RPMI8226 (cell line): ENCODE measurements at places on chromosomes 3 and 15.

GRCh38 chr3:184680385-184681345 lies 31.2 kb downstream of the MAGEF1 start:
- no peak for DNase-seq

- no peak for DNase-seq
These were observed 29.0 kb downstream of the KY start for GRCh38 chr3:134621854-134622253.

GRCh38 chr15:35998663-35999602 lies 453.0 kb upstream of the DPH6 start:
- DNase-seq, result no peak

DNA sequence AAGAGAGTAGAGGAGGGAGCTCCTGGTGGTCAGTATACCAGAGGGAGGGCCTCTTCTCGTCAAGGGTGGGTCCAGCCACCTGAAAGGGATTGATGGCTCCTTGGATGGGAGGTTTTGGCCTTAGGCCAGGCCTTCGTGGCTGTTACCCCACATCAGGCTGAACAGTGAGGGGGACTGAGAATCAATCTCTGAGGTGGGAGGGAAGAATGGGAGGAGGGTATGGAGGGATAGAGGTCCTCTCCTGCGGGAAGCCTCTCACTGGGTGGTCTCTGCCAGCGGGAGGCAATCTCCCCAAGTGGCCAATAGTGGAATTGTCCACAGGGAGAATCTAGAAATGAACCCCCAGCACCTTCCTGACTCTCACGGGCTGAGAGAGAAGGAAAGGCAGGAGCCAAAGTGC lies 53.5 kb downstream of the BSN start:
- DNase-seq, result no peak

DNA sequence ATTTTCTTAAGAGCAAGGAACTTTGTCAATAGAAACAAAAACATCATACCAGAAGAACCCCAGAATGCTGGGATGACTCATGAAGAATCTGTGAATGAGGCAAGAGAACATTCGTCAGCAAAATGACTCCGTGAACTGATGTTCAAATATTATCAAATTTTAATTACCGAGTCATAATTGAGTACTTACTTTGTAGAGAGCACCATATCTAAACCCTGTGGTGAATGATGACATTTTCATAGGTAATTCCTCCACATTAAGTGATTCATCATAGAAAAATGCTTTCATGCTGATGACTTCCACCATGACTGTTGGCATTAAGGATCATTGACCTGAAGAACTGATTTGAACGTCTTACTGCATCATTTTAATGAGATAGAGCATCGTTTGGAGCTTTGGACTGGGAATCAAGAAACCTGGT lies 56.3 kb downstream of the PPARG start:
- DNase-seq, result no peak

GRCh38 chr3:119380697-119381096 lies 82.7 kb downstream of the TMEM39A start:
- DNase-seq, result no peak

DNA sequence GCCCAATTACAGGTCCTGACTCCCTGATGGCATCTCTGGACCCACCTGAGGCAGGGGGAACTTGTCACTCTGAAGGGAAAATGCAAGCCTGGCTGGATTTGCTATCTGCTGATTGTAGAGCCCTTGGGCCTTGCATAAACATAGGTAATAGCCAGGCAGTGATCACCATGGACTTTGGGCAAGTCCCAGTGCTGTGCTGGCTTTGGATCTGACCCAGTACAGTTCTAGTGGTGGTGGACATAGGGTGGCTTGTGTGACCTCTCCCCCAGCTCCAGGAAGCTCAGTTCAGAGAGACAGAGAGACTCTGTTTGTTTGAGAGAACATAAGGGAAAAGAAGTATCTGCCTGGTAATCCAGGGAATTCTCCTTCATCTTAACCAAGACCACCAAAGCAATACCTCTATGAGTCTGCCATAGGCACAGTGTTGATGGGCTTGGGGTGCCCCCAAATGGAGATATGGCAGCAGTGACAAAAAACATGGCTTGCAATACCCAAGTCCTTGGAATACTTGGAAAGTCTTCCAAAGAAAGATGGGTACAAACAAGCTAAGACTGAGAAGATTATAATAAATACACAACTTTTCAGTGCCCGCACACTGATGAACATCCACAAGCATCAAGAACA lies 348.5 kb downstream of the PYDC2 start:
- DNase-seq, result no peak

DNA sequence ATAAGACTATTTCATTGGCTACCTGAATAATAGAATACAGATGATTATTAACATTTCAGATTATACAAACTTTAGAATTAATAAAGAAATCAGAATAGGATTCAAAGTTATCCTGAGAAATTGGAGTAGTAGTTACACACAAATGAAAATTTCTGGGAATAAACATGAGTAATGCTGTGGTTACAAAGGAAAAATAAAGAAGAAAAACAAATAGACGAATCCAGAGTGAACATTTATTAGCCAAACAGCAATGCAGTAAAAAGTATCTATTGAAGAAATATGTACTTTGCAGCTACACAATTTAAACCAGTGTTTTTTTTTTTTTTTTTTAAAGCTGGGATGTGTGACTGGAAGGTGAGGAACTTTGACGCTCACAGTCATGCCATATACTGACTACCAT lies 1159.2 kb downstream of the TUSC7 start:
- no peak for DNase-seq

GRCh38 chr3:194777729-194778128 lies 92.0 kb downstream of the FAM43A start:
- no peak for DNase-seq

DNA sequence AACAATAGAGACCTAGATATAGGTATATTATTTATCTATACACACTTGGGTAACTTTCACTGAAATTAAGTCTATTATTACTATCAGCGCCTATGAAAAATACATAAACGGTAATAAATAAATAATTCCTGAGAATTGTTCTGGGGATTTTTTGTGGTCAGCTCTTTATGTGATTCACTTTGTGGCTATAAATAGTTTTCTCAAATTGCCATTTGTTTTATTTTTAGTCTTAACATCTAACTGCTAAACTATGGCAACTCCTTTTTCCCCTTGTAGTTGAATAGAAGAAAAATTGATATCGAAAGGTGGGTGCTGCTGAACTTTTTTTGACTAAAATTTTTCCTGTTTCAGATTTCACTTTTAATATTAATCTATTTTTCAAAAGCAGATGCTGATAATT lies 189.0 kb downstream of the VGLL3 start:
- DNase-seq, result no peak

GRCh38 chr3:15634671-15635070 lies 33.1 kb downstream of the BTD start:
- no peak for DNase-seq
